ENCODE measurements at places on chromosomes 1 and 21.

DNA sequence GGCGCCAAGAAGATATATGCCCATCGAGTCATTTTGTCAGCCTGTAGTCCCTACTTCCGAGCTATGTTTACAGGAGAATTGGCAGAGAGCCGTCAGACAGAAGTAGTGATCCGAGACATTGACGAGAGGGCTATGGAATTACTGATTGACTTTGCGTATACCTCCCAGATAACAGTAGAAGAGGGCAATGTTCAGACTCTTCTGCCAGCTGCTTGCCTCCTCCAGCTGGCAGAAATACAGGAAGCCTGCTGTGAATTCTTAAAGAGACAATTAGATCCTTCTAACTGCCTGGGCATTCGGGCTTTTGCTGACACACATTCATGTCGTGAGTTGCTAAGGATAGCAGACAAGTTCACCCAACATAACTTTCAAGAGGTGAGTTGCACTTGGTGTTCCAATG, 19.1 kb downstream of the KLHL20 start:
- DNase-seq = no peak

DNA sequence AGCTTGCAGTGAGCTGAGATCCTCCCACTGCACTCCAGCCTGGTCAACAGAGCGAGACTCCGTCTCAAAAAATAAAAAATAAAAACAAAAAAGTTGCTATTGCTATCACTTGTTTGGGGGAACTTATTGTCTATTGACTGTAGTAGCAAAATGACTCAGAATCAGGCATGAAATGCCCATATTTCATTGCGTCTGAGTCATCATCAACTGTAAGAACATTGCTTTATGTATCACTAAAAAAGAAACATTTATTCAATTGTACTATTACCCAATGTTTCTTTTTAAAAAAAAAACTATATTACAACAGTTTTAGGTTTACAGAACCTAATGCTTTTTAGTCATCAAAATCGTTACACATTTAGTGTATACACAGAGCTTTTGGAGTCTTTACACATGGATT, 91.0 kb upstream of the FMN2 start:
- DNase-seq = no peak

GRCh38 chr1:22114083-22115012, 28.5 kb downstream of the WNT4 start:
- DNase-seq = no peak

- DNase-seq = no peak
Measured at GRCh38 chr1:184036517-184036949, 995 bp downstream of the COLGALT2 start.

DNA sequence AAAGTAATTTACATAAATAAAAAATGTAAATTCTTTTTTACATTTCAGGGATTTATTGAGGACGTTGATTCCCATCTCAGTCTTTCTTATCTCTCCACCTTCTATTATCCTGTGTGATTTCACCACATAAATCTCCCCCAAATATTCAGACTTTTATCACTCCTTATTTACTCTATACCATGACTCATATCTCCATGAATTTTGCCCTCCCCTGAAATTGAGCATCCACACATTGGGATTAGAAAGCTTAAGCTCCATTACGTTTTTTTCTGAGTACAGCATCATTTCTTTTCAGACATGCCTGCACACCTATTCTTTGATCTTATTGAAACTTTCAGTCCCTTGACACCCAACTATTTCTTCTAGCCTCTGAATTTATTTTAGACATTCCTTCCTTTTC, 111.2 kb downstream of the IFI44 start:
- DNase-seq = no peak

- no peak for DNase-seq
Measured at GRCh38 chr1:243837907-243838535, 12.0 kb downstream of the AKT3 start.

- no peak for DNase-seq
Measured at GRCh38 chr21:31370281-31370892, 26.3 kb upstream of the TIAM1 start.

- no peak for DNase-seq
Measured at GRCh38 chr1:169762699-169763098, 28.8 kb upstream of the SELE start.

- DNase-seq = no peak
Measured at GRCh38 chr1:107862064-107862463, 102.9 kb downstream of the VAV3 start.

GRCh38 chr1:39672551-39672947, 642 bp upstream of the NT5C1A start:
- no peak for DNase-seq

DNA sequence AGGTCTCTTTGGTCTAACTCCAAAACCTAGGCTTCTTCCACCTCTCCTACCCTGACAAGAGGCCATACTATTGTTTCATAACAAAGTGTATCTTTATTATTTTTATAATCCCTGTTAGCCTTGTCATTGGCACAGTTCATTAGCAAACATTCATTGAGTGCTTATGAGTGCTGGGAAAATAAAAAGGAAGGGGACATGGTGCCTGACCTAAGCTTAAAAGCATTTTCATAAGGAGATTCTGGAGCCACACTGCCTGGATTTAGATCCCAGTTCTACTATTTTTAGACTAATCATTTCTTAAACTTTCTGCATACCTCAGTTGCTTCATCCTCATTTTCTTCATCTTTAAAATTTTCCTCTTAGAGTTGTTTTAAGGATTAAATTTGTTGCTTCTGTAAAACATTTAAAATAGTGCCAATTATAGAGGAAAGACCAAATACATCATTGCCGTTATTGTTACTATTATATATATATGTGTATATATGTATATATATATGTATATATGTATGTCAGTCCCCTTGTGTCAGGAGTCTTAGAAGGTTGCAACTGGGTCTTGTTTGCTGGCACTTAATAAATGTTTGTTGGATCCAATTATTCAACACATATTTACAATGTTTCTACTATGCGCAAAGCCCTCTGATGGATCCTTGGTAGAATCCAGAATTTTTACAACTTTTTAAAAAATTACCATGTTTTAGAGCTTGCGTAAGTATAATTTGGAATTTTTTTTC, 250.9 kb upstream of the SGIP1 start:
- no peak for DNase-seq

GRCh38 chr1:89129911-89130310, 4.0 kb upstream of the GBP2 start:
- no peak for DNase-seq

- DNase-seq = no peak
Measured at GRCh38 chr1:9657521-9658032, 6.0 kb downstream of the PIK3CD start.

GRCh38 chr1:157773493-157774350, 3.2 kb downstream of the FCRL2 start:
- DNase-seq = peak; percentile 16

DNA sequence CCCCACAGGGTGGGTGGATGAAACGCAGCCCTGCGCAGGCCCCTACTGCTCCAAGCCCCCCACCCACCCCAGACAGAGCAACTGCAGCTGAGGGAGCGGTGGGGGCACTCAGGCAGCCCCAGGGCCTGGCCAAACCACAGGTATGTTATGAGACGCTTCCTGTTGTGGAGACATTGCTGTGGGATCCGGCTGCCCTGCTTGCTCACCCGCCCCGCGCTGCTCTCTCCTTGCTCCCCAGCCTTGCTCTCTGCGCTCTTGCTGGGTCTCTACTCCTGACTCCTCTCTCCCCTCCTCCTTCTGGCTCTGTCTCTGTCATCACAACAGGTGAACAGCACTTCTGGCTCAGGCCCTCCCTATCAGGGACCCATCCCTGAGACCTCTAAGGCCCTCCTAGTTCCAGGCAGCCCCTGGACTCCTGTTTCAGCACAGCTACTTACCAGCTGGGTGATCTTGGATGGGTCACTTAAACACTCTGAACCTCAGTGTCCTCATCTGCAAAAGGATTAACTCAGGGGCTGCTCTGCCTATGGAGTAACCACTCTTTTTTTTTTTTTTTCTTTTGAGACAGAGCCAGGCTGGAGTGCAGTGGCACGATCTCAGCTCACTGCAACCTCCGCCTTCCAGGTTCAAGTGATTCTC, 15.9 kb downstream of the COL8A2 start:
- DNase-seq = no peak

DNA sequence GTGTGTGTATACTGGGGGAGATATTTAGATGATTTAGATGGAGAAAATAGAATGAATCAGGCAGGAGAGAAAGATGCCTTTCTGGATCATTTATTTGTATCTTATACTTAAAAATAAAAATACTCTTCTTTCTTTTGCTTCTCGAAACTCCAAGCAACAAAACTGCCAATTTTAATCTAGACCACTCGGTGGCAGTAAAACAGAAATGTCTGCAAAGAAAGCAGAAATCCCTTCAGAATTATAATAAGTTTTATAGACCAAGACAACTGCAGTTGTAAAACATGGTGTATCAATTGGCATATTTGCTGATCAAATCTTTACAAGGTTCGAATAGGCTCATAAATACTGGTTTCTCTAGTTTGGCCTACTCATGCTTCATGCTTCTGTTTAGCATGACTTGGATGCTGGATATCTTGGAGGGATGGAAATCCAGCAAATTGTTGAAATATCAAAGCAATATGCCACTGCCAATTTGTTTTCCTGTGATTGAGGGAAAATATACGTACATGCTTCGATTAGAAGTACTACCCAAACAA, 15.1 kb upstream of the C1orf87 start:
- no peak for DNase-seq

DNA sequence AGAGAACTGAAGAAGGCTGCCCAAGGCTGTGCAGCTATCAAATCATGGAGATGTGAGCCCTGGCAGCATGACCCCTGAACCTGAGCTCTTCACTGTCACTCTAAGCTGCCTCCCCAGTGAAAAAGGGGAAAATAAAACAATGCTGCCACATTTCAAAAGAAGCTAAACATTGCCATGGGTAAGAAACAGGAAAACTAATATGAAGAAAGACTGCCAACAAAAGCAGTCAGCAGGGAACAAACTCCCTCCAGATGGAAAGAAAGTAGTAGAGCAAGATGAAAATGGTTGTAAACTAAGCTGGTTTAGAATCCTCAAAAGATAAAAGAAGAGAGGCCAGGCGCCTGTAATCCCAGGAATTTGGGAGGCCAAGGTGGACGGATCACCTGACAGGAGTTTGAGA, 36.2 kb upstream of the CSF1 start:
- no peak for DNase-seq

- DNase-seq = no peak
Measured at GRCh38 chr1:118661769-118662320, 326.3 kb downstream of the TBX15 start.

DNA sequence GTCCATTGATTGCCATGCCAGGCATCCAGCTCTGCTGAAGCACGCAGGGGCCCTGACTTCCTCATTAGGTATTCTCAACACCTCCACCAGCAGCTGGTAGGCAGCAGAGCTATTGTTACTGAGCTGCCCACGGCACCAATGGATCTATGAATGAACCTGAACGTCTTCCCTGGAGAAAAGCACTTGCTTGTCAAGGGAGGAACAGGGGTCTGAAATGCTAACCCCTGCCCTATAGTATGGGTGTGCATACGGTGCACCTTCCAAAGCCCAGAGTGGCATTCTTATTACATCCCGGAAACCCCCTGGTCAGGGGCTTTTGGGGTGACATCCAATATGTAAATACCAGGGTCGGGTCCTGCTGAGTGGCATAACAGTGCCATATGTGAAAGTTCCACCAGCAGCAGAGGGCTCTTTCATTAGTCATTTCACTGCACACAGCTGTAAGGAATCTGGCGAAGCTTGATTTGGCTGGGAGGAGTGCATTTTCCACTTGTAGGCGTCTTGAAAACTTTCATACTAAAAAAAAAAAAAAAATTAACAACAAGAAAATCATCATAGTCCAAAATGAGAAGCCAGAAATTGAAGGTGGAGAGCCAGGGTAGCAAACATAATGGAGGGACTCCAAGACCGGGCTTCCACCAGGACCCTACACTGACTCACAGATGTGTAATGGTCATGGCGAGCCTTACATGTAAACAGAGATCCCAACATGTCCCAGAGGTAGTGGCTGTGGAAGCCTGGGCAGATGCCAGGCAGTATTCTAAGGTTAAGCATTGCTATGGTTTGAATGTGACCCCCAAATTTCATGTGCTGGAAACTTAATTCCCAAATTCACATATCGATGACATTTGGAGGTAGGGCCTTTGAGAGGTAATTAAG, 58.8 kb upstream of the PRDX6 start:
- no peak for DNase-seq

DNA sequence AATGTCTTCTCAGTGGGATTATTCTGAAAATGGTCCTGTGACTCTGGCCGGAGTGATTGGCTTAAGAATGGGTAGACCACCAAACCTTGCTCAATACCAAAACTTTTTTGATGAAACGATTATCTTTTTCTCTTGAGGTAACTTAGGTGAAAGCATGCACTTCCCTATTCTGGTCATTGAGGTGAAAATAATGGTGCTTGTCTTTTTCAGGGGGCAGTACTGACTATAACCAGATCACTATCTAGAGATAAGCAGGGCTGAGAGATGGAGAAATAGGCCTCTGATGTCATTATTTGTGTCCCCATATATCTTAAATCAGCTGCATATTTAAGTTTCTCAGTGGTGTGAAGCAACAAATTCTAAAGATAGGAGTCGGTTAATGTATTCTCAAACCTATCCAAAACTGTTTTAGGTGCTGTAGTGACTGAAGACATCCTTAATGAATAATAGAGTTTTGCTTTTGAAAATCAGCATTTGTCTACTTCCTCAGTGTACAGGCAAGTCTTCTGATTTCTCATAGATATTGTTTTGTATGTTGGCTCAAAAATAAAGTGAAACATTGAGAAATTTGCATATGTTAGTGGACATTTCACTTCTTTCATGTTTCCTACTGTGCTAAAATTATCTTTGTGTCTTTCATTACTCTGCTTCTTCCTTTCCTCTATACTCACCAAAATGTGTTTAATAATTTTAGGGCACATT, 735.3 kb upstream of the ADGRL4 start:
- no peak for DNase-seq

GRCh38 chr1:211800925-211801607, 29.5 kb downstream of the LPGAT1 start:
- DNase-seq = no peak

GRCh38 chr1:172826096-172826741, 167.3 kb downstream of the FASLG start:
- no peak for DNase-seq

DNA sequence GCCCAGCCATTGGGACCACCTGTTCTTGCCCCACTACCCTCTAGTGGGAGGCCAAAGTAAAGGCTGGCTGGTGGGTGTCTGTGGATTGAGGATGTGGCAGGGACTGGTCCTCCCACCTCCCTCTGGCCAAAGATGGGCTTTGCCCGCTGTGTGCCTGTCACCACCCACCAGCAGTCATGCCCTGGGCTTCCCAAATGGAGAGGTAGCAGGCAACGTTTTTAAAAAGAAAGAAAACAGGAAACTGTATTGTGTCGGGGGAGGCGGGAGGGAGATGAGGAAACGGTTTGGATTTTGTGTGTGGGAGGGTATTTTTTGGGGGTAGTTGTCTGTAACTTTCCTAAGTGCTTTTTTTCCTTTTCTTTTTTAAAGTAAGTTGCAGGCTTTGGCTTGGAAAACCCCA, 30.1 kb downstream of the SZRD1 start:
- DNase-seq = no peak

GRCh38 chr1:178510155-178510554, 2.8 kb upstream of the TEX35 start:
- DNase-seq = no peak

- DNase-seq = no peak
Measured at GRCh38 chr1:208850442-208850841, 606.3 kb upstream of the PLXNA2 start.

GRCh38 chr21:44020551-44020950, 8.4 kb downstream of the TRAPPC10 start:
- no peak for DNase-seq

- no peak for DNase-seq
Measured at GRCh38 chr1:91864017-91864700, 21.8 kb downstream of the TGFBR3 start.

GRCh38 chr1:3463891-3464648, 9.6 kb downstream of the ARHGEF16 start:
- DNase-seq = no peak

GRCh38 chr1:169133801-169134502, 27.5 kb downstream of the ATP1B1 start:
- DNase-seq = no peak

All from central memory CD8-positive, alpha-beta T cell (primary cell).